ENCODE measurements at places on chromosomes 6 and 20.

DNA sequence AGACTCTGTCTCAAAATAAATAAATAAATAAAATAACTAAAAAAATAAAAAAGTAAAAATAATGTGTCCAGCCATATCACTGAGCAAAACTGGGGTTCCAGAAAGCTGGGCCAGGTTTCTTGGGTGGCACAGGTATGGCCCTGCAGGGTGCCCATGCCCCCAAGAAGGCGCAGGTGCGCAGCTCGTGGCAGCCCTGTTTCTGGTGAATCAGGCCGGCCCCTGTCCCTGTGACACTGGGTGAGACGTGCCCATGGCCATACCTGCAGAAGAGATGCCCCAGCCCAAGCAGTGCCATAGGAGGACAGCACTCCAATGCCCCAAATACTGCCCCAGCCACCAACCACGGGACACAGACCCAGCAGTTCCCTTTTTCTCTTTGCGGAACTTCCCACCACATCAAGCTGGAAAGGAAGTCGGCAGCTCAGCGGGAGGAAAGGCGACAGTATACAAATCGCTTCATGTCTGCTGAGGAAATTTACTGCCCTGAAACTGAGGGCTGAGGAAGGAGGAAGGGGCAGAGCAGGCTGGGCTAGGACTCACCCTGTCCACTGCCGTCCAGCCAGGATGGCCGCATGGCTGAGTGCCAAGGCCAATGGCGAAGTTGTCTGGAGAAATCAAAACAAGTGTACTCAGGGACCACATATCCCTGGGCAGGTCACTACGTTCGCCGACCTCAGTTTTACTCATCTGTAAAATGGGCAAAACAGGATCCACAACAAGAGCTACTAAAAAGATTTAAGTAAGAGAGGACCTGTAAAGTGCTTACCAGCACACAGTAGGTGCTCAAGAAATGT is 55.4 kb downstream of the PREX1 start:
- DNase-seq = no peak

DNA sequence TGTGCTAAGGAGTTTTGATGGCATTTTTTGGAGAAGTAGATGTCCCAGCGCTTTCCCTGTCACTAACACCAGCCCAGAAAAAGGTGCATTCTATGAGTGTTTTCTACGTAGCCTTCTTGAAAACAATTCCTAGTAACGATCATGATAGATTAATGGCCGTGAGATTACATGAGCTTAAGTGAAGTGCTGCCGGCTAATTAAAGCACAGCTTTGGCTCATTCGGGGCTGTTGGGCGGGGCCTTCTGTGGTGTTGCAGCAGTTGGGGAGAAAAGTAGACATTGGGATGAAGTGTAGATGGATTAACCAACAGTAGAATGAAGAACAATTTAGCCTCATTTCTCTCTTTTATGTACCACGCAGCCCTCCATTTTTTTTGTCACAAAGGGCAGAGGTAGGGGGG is 20.8 kb upstream of the TRAF3IP2 start:
- DNase-seq = no peak

DNA sequence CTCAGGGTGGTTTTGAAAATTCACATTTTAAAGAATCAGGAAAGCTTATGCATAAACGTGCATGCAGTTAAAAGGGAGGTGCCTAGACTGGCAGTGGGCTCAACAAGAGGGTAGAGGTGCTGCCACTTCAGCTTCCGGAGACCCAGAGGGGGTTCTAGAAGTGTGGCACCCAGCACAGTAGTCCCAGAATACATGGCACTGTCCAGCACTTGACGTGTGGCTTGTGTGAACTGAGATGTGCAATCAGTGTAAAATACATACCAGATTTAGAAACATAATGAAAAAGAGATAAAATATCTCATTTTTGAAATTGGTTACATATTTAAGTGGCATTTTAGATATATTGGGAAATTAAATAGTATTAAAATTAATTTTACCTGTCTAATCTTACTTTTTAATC is 89.3 kb downstream of the RIN2 start:
- no peak for DNase-seq

DNA sequence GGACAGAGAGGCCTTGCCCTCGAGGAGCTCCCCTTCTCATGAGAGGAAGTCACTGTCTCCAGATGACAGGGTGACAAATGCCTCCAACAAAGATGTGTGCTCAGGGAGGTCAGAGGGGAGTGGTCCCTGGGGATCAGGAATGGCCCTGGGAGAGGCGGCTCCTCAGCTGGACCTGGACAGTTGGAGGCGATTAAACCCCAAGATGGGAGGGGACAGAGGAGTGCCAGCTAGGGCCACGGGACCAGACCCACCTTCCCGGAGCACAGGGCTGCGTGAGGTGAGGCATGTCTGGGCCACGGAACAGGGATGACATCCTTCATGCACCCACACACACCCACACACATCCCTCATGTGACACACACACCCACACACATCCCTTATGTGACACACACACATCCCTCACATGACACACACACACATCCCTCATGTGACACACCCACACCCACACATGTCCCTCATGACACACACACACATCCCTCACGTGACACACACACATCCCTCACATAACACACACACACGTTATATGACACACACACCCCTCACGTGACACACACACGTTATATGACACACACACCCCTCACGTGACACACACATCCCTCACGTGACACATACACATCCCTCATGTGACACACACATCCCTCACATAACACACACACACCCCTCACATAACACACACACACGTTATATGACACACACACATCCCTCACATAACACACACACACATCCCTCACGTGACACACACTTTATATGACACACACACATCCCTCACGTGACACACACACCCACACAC is 57.4 kb upstream of the SLCO4A1 start:
- DNase-seq = no peak

GRCh38 chr6:89597988-89598387 is 40.6 kb downstream of the LYRM2 start:
- DNase-seq = no peak

GRCh38 chr6:162198925-162199324 is 528.6 kb downstream of the PRKN start:
- no peak for DNase-seq

GRCh38 chr6:13526727-13527670 is 39.6 kb upstream of the GFOD1 start:
- peak; percentile 19 for DNase-seq
